Stimulated activated CD4-positive, alpha-beta T cell treated with anti-CD3 and anti-CD28 coated beads, Interleukin-15, amount 100 ng/mL, for 1 hour (primary cell): ENCODE measurements at places on chromosomes 6 and 20.
A peak's percentile ranks its signal among the peaks of the same experiment; 100 is the strongest.

DNA sequence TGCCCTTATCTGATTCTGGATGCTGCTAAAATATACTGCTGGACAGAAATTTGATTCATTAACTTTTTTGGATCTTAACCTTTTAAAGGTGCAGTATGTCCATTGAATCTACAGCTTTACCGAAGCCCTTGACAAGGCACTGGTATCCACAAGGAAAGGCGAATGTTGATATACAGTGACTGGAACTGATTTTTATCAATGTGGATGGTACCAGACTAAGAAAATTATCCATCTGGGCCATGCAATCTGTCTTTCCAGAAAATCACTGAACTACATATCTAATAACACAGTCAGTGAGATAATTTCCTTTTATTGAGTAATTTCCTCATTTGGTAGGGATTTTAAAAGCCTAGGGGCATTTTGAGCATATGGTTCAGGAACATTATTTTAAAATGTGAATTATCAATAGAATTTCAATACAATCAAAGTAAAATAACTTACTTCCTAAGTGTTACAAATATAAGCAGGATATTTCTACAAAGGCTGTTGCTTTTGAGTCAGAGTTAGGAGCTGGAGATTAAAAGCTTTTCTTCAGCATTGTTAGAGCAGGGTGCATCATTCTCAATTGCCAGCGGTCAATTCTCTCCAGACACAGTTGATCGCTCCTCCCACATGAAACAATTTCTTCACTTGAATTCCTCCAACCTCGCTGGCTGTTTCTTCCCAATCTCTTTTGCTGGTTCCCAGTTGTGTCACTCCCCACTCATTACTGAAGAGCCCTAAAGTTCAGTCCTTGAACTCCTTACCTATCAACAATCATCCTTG is 585.3 kb upstream of the FLRT3 start:
- no peak for DNase-seq

DNA sequence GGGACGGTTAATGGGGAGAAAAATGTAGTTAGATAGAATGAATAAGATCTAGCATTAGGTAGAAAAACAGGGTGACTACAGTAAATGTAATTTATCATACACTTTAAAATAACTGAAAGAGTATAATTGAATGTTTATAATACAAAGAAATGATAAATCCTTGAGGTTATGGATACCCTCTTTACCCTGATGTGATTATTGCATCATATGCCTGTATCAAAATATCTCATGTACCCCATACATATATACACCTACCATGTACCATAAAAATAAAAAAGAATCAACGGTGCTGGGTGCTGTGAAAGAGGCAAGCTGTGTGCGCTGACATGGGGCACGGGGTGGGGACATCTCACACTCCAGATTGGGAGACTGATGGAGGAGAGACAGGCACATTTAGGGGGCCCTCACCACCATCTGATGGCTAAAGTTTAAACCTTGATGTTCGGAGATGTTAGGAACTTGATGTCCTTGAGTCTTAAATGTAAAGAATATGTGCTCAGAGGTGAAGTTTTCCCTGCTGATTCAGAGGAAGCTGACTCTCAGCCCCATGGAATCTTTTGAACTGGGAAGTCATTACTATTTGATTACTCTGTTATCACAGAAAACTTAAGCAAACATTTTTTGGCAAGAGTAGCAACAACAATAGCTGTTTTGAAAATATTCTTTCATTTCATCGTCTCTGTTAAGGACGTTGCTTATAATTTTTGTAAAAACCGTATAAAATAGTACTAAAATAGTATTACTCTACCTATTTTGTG is 26.4 kb upstream of the RFPL4B start:
- no peak for DNase-seq

DNA sequence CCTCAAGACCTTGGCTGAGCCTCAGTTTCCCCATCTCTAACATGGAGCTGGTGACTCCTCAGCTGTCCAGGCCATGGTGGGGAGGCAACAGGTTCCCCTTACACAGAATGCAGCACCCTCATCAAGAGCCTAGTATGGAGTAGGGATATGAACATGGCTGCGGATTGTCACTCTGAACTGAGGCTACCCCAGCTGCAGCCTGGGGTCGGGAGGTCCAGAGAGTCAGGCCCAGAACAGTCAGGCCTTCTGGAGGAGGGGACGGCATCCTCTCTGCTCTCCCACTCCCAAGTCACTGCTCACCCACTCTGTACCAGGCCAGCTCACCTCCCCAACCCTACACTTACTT is 1.4 kb upstream of the FOXS1 start:
- DNase-seq = no peak

DNA sequence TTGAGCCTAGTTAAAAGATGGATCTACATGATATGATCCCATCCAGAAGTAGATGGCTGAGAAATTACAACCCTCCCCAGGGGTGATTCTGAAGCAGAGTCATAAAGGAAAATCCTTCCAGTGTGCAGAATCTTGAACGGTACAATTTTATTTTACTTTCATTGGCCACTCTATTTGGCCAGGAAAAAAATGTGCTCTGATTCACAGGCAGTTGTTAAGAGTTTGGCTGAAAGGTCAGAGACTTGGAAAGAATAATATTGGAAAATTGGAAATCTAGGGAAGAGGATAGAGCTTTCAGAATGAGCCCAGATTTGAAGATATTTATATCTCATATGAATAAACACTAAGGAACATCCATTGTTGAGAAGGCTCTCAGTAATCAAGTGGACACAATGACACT is 1299.3 kb upstream of the GJE1 start:
- DNase-seq = no peak

- DNase-seq = no peak
Measured at GRCh38 chr20:58941471-58941870, 39.6 kb upstream of the NELFCD start.

GRCh38 chr6:79670789-79671188 is 39.7 kb downstream of the SH3BGRL2 start:
- no peak for DNase-seq

DNA sequence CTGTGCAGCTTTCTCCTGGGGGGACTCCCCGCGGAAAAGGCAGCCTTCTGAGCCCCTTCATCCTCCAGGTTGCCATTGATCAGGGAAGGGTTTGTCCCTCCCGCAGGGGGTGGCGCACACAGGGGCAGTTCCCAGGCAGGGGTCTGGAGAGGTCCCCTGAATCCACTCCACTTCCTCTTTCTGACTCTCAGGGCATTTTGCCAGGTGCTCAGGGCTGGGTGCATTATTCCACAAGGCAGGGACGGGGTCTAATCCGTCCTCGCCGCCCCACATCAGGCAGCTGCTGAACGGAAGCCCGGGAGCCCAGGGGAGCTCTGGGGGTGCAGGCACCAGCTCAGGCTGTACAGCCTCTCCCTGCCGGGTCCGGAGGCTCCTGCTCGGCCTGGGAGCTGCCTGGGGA is 180.9 kb downstream of the TTLL2 start:
- DNase-seq = no peak

- no peak for DNase-seq
Measured at GRCh38 chr20:36794116-36794474, 20.5 kb upstream of the DSN1 start.

DNA sequence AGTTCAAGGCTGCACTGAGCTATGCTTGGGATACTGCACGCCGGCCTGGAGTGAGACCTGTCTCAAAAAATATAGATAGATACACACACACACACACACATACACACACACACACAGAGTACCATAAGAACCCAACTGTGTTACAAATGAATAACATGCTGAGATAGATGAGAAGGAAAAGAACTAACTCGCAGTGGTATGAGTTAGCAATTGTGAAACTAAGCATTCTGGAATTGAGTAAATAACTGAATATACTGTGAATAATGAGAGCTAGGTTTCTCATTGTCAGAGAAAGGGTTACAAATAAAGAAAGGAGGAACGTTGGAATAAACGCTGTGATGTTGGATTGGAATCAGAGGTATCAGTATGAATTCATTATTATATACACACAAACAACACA is 14.6 kb upstream of the FAXC start:
- no peak for DNase-seq

DNA sequence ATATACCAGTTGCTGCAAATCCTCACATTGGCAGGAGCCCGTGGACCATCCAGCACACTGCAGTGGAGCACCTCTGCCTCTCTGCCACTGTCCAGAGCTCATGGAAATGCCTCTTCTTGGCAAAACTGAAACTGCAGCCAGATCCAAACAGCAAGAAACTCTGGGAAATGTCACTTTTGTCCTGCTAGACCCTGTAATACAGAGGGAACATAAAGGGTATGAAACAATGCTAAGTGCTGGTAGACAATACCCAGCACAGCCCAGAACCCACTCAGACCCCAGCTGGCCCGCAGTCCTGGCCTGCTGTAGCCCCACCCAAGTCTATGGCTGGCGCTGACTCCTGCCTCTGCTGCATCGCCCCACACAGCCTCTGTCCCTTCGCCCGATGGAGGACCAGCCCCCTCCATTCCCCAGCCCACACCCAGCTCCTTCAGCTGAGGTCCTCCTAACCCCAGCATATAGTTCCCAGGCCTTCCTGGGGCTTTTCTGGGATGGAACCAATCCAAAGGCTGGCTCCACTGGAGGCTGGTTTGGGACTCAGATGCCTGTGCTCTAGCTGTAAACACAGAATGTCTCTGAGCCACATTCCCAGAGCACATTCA is 242.5 kb downstream of the LRFN2 start:
- no peak for DNase-seq

DNA sequence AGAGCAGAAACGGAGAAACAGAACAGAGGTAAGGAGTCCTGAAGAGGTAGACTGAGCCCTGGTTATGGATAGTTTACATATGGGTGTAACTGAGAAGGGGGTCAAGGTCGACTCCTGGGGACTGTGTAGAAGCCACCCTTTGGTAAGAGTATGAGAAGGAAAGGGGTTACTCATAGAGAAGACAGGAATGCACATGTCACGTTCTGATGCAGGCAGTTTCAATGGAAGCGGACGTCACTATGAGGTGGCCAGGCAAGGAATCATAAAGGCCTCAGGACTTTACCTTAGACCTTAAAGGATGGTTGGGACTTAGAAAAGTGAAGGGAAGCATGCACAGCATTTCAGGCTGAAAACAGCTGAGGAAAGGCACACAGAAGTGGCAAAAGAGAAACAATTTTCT is 25.1 kb downstream of the RGS17 start:
- DNase-seq = no peak

DNA sequence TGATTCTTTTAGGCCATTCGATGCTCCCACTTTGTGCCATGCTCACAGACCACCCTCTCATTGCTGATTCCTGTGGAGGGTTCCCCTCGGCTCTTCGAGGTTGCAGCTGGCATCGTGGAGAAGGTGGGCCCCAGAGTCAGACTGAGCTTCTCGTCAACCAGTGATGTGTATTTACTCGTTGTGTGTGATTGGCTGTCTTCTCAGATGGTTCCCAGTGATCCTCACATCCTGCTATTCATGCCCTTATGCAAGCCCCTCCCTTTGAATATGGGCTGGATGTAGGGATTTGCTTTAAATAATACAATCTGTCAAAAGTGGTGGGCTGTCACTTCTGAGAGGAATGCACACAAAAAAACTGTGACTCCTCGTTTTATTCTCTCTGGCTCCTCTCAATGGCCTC is 99.6 kb upstream of the ENPP5 start:
- DNase-seq = no peak

- DNase-seq = no peak
Measured at GRCh38 chr20:2149507-2149906, 47.9 kb downstream of the STK35 start.

DNA sequence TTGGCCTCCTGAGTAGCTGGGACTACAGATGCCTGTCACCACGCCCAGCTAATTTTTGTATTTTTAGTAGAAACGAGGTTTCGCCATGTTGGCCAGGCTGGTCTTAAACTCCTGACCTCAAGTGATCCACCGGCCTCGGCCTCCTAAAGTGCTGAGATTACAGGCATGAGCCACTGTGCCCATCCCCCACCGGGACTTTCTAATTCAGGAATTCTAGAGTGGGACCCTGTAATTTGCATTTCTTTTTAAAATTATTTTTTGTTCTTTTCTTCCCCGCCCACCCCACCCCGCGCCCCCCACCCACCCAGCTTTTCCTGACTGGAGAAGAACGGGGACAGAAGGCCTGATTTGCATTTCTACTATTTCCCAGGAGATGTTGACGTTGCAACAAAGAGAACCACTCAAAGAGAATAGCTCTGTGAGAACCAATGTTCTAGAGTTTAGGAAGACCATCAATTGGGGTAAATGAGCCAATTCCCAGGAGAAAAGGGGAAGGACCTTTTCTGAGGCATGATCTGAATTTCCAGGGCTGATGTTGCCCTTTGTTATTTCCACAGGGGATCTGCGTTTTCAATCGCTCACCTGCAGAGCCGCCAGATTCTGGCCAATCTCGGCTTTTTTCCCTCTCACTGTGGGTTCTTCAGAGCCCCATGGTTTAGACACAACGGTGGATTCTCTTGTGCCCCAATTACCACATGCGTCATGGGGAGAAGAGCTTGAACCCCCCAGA is 33.2 kb upstream of the TFAP2C start:
- DNase-seq = no peak

GRCh38 chr6:21274851-21275250 is 318.7 kb upstream of the SOX4 start:
- DNase-seq = no peak

GRCh38 chr6:27514906-27515495 is 42.1 kb upstream of the ZNF184 start:
- DNase-seq = no peak

DNA sequence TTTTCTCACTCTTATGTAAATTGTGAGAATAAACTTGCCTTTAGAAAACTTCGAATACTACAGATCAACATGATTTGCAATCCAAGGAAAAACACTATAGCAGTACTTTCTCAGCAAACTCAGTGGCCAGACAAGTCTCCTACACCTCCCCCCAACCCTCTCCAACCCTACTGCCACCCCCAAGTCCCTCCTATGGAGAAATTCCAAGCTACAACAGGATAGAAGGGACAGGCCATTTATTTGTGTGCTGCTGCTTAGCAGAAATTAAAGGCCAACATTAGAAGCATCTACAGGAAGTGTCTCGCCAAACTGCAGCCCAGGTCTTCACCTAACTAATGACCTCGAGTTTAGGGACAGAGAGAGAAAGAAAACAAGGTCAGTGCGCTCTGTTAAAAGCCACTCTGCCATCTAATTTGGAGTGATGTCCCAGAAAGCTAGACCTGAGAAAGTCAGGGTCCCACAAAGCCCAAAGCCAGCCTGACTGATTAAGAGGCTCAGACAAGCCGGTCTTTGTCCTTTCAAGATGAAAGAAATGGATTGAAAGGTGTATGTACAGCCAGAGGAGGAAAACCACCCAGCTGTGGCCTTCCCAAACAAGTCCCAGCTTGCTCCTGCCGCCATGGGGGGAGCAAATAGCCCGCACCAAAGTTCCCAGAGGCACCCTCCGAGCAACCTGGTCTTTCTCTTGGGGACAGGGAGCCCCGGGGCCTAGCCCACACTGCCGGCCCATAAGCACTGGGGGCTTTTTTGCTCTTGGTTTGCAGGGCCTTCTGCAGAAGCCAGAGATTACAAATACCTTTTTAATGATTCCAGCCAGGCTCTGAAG is 3.4 kb downstream of the BMP7 start:
- no peak for DNase-seq

- DNase-seq = peak; percentile 36
Measured at GRCh38 chr20:44217342-44218092, 6.9 kb upstream of the OSER1 start.

DNA sequence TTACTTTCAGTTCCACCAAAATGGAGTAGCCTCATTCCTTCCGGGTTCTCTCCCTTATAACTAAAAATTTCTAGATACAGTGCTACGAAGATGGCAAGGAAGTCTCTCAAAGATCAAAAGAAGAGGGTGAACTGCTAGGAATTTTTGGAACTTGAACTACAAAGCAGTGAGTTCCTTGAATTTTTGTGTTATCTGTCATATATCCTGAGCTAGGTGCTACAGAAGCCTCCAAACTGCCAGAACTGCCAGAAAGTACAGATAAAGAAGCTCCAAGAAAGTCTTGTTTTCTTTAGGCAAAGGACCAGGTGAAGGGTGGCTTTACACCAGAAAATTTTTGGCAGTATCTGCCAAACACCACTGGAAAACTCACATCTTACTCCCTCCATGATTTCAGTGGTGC is 218.8 kb upstream of the FLRT3 start:
- DNase-seq = no peak
